ENCODE measurements at places on chromosomes 2 and 18.

DNA sequence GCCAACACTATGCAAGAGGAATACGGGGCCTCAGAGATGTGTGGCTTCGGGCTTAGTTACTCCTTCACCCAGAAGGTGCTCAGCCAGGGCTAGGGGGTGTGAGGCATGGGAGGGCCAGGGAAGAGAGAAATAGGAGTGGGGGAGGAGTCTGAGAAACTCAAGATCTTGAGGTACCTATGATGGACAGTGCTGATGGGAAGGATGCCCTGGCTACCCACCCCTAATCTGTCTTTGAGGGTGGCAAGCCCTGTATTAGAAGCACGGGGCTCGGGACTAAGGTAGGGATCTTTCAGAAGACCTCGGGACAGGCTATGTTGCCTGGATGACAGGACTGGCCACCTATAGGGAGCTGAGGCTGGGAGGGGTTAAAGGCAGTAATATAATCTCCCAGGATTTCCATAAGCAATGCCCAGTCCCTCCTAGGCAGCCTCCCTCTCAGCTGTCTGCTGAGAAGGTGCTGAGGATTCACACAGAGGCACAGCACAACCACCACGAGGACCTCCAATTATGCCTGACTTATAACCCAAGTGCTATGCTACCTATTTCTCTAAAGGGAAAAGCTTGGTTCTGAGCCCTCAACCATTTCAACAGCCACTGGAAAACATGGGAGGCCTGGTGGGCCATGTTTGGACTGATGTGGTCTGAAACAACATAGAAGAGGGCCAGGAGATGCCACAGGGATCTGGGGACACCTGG, 23.3 kb downstream of the MTHFD2 start:
- H3K27me3 ChIP-seq = no peaks in the 10 kb centered on the region
- H3K4me1 ChIP-seq = no peaks in the 10 kb centered on the region
- peaks cover 1% of the 10 kb centered on the region for H3K36me3 ChIP-seq
- no peak overlapping the region for H3K27ac ChIP-seq
- no peak overlapping the region for H3K4me3 ChIP-seq
- DNase-seq = no peak

DNA sequence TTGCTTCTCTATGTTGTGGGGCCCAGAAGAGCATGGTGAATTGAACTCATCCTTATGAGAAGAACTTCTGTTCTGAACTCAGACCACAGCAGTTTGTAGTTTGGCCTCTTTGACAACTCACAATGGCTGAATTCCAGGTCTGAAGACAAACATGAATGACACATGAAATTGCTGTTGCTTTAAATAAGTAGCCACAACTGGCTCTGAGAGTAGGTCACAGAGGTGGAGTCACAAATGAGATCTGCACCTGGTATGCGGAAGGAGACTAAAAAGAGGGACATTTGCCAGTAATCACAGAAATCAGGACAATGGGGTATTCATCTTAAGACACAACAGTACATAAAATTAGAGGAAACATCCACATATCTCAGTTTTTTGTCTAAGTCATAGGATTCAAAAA, 290.3 kb upstream of the MMADHC start:
- no peak overlapping the region for H3K4me3 ChIP-seq
- no peaks in the 10 kb centered on the region for H3K4me1 ChIP-seq
- DNase-seq = no peak
- no peaks in the 10 kb centered on the region for H3K27me3 ChIP-seq
- H3K27ac ChIP-seq = no peak overlapping the region

DNA sequence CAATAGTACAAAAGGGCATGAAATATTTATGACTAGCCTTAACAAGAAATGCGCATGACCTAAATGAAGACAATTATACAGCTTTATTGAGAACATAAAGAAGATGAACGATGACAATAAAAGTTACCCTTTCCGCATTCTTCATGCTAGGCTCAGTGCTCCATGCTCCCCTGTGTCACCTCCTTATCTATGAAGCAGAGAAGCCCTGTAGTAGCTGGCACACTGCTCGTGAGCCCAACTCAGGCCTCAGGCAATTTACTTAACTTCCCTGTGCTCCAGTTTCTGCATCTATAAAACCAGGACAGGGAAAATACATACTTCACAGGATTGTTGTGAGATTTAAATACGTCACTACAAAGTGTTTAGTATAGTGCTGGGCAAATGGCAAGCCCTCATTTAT, 34.5 kb upstream of the NABP1 start:
- H3K4me1 ChIP-seq = peaks cover 11% of the 10 kb centered on the region
- no peaks in the 10 kb centered on the region for H3K27me3 ChIP-seq
- DNase-seq = no peak

DNA sequence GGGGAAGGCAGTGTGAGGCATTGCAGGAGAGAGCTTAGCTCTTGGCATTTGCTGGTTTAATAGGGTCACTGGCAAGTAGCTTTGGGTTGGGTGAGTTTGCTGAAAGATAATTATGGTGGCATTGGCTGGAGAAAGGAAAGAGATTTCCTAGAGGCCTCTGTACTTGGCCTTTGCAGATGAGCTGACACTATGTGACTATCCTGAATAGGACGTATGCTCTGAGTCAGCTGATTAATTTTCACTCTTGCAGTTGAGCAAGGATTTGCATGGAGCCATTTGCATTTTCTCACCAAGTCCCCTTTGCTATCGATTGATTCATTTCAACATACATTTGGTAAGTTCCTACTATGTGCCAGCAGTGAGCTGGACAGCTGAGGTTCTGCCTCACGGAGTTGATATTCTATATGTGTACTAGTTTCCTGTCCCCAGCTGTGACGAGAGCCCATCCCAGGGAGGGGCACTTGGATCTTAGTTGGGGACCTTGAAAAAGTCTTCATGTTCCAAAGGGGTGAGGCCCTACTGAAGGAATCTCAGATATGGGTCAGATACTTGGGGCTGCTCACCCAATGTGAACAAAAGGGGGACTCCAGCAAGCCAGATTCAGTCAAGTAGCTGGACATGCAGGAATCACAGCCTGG, 245.7 kb downstream of the LOXHD1 start:
- no peak overlapping the region for H3K27ac ChIP-seq
- H3K27me3 ChIP-seq = peaks cover 16% of the 10 kb centered on the region
- H3K36me3 ChIP-seq = no peaks in the 10 kb centered on the region
- no peaks in the 10 kb centered on the region for H3K4me1 ChIP-seq
- DNase-seq = no peak

- no peaks in the 10 kb centered on the region for H3K4me1 ChIP-seq
- H3K36me3 ChIP-seq = no peaks in the 10 kb centered on the region
- H3K4me3 ChIP-seq = no peak overlapping the region
- H3K27ac ChIP-seq = no peak overlapping the region
- peaks cover 6% of the 10 kb centered on the region for H3K27me3 ChIP-seq
These were observed 28.1 kb downstream of the TCF7L1 start for GRCh38 chr2:85160966-85161960.

DNA sequence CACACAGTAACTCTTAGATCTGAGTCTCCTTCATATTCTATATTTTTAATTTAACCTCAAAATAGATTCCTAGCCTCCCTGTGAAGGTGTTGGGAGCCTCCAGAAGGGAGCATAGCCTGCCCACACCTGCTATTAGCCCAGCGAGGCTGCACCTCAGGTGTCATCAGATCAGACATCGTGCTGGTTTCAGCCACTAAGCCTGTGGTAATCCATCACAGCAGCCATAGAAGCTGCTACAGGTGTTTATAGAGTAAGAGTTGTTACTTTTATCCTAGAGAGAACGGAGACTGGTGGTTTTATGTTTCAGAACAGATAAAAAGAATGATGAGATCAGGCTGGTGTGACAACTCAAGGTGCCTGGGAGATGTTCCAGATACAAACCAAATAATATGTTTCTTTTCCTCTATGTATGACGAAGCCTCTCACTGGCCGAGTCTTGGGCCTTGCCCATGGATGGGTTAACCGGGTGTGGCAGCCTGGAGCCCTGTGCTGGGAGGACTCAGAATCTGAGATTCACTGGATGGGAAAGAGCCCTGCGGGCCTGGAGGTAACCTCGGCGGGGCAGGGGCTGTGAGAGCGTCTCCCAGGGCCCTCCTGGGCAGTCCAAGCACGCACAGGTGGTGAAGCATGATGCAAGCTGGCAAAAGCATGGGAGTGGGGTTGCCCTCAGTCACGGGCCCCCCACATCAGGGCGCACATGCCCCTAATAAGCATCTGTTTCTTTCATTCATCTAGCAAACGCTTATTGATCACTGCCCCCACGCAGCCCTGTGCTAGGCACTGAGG, 73.7 kb downstream of the MRPS9 start:
- DNase-seq = no peak
- no peak overlapping the region for H3K27ac ChIP-seq
- no peak overlapping the region for H3K4me3 ChIP-seq
- H3K36me3 ChIP-seq = no peaks in the 10 kb centered on the region

GRCh38 chr2:164910101-164910899, 45.0 kb downstream of the SLC38A11 start:
- H3K4me3 ChIP-seq = no peak overlapping the region
- peaks cover 20% of the 10 kb centered on the region for H3K4me1 ChIP-seq
- peak overlapping the region; percentile 35 for H3K27ac ChIP-seq
- DNase-seq = no peak
- H3K36me3 ChIP-seq = no peaks in the 10 kb centered on the region
- H3K27me3 ChIP-seq = no peaks in the 10 kb centered on the region

- no peak for DNase-seq
- H3K36me3 ChIP-seq = no peaks in the 10 kb centered on the region
- H3K27ac ChIP-seq = no peak overlapping the region
These were observed 29.2 kb upstream of the PPP4R1 start for GRCh38 chr18:9643549-9643948.

DNA sequence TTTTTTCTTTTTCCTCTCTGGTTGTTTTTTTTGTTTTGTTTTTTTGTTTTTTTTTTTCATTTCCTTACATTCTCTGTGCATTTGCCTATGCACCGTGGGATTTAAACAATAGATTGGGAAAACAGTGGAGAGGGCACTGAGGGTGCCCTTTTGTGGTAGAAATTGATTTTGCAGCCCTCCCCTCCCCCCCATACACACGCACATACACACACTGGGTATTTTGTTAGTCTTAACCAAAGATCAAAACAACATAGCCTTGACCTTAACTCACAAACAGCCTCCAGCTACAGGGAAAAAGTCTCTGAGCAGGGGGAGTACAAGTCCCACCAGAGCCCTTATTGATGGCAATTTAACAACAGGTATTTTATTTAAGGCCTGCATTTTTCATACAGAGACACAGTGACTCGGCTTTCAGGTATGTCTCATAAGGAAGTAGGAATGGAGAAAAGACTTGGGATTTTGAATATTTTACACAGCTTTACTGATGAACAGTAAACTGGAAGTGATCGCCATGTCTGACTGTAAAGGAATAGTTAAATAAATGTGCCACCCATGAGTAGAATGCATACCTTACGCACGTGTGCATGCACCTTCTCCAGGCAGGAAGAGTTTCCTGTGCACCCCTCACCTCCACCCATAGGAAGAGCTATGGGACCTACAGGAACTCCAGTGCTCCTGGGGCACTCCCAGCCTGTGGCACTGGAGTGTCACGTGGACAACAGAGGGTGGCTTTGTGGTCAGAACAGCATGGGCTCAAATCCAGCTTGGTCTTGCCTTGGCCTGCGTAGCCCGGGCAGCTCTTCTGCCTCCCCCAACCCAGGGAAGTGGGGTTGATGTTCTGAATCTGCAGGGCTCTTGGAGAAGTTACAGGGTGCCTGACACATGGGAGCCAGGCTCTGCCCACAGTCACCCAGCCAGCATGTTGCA, 266.4 kb downstream of the ANAPC1 start:
- DNase-seq = no peak
- H3K27ac ChIP-seq = no peak overlapping the region
- peaks cover 4% of the 10 kb centered on the region for H3K27me3 ChIP-seq

- no peak for DNase-seq
- H3K27ac ChIP-seq = no peak overlapping the region
- no peak overlapping the region for H3K4me3 ChIP-seq
- H3K27me3 ChIP-seq = peaks cover 9% of the 10 kb centered on the region
These were observed 253.3 kb upstream of the AGAP1 start for GRCh38 chr2:235240574-235240973.

GRCh38 chr2:88615822-88616221, 11.4 kb downstream of the EIF2AK3 start:
- no peak overlapping the region for H3K27ac ChIP-seq
- peaks cover 25% of the 10 kb centered on the region for H3K4me1 ChIP-seq
- no peak for DNase-seq

DNA sequence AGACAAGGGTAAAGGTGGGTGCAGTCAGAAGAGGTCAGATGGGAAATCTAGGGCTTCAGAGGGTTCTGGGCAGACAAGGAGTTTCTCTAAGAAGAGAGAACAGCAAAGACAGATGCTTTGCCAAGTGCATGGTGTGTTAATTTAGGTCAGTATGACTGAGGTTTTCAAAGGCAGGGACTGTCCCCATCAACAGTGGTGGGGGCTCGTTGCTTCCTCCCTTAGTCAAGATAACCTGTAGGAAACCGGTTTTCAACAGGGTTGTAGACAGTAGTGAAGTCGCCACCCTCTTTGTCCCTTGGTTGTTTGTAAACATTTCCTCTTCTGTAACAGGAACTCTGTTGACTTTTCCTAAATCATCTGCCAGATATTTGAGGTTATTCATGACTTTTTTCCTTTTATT, 11.6 kb downstream of the RAB12 start:
- H3K36me3 ChIP-seq = peaks cover 26% of the 10 kb centered on the region
- no peak for DNase-seq
- no peaks in the 10 kb centered on the region for H3K27me3 ChIP-seq
- no peak overlapping the region for H3K4me3 ChIP-seq
- H3K4me1 ChIP-seq = peaks cover 47% of the 10 kb centered on the region
- peak overlapping the region; percentile 35 for H3K27ac ChIP-seq

GRCh38 chr2:25379535-25379934, 37.8 kb upstream of the DNMT3A start:
- no peaks in the 10 kb centered on the region for H3K27me3 ChIP-seq
- H3K4me3 ChIP-seq = no peak overlapping the region
- H3K27ac ChIP-seq = no peak overlapping the region

DNA sequence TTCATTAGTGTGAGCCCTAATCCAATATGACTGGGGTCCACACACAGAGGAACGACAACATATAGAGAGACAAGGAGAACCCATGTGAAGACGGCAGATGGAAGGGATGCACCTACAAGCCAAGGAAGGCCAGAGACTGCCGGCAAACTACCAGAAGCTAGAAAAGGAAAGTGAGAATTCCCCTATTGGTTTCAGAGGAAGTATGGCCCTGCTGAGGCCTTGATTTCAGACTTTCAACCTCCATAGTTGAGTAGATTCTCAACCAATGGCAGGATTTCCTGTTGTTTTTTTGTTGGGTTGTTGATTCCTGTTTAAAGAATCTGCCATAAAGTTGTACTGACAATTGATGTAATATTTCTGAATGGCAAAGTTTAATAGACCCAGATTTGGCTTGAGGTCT, 241.5 kb downstream of the SATB2 start:
- H3K27me3 ChIP-seq = no peaks in the 10 kb centered on the region
- H3K4me3 ChIP-seq = no peak overlapping the region
- no peaks in the 10 kb centered on the region for H3K36me3 ChIP-seq
- no peak for DNase-seq
- H3K27ac ChIP-seq = no peak overlapping the region
